ENCODE measurements at places on chromosomes 7 and 10.
A peak's percentile ranks its signal among the peaks of the same experiment; 100 is the strongest.

GRCh38 chr7:82044497-82045080 is 274.7 kb upstream of the HGF start:
- no peak for DNase-seq

DNA sequence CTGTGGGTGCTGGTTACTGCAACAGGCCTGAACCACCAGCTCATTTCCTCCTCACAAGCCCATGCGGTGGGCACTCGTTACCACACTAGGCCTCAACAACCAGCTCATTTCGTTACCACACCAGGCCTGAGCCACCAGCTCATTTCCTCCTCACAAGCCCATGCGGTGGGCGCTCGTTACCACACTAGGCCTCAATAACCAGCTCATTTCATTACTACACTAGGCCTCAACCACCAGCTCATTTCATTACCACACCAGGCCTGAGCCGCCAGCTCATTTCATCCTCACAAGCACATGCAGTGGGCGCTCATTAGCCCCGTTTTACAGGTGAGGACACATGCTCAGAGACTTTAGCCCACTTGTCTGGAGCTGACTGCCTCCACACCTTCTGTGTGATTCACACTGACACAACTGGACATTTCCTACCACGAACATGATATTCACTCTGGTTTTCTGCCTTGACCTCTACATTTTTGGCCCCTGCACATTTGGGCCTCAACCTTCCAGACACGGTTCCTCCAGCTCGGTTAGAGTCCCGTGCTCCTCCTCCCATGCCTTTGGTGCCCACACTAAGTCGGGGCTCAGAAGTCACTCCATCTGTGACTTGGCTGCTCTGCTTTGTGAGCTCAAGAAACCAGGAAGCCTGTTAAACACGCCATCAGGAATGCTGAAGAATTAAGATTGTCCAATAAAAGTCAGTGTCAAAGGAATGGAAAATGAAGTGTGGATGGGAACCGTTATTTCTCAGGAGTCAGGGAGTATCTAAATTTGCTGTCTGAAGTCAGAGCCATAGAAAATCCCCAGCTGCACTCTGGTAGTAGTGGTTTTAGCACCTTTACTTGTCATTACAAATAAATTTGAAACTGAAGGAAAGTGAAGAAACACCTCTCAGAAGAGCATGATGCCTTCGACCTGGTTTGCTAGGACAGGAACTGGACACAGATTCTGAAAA is 55.8 kb upstream of the LANCL2 start:
- no peak for DNase-seq

- no peak for DNase-seq
Observed at GRCh38 chr7:123629281-123629680, 26.4 kb upstream of the LMOD2 start.

DNA sequence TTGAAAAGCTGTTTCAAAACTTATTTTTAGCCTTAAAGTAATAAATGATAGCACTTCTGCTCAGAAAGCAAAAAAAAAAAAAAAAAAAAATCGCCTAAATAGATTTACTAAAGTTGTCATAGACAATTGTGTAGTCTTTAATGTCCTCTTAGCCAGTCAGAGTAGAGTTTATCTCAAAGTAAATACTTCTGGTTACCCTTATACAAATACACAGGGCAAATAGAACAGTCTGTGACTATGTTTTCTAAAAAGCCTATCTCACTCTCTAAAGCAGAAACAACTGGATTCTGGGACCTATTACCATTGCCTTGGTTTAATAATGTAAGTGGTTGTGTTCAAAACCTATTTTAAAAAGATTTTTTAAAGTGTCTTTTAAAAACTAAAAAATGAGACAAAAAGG is 156.2 kb upstream of the THSD7A start:
- no peak for DNase-seq

- DNase-seq: no peak
Observed at GRCh38 chr7:157405914-157406810, 69.4 kb downstream of the DNAJB6 start.

DNA sequence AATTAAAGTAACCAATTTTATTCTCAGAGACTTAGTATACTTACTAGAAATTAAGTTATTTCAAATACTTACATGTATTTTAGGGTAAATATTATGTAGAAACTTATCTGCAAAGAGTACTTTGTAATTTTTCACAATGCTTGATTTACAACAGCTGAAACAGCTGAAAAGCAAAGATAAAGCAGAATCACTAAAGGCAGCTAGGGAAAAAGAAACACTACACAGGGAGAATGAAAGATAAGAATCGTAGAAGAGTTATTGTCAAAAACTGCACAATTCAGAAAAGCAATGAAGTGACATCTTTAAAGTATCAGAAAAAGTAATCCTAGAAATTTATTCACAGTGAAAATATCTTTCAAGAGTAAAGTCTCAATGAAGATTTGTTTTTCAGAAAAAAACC is 69.7 kb upstream of the ZNF804B start:
- DNase-seq: no peak

GRCh38 chr10:30973737-30974136 is 57.9 kb downstream of the ZNF438 start:
- no peak for DNase-seq

DNA sequence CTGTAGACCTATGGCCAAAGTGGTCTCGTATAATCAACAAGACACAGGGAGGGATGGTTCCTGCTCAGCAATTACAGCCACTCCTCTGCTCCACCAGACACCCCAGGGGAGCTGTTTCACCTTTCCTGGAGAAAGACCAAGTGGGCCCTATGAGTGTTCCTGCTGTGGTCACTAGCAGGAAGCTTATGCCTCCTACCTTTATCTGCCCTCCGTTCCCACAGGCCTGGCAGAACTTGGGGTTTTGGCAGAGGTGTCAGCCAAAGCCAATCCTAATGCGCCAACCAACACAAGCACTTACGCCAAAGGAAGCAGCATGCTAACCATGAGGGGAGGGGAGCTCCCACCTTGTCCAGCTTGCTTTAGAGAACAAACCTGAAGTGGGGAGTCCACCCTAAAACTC is 31.2 kb downstream of the XPNPEP1 start:
- DNase-seq: no peak

DNA sequence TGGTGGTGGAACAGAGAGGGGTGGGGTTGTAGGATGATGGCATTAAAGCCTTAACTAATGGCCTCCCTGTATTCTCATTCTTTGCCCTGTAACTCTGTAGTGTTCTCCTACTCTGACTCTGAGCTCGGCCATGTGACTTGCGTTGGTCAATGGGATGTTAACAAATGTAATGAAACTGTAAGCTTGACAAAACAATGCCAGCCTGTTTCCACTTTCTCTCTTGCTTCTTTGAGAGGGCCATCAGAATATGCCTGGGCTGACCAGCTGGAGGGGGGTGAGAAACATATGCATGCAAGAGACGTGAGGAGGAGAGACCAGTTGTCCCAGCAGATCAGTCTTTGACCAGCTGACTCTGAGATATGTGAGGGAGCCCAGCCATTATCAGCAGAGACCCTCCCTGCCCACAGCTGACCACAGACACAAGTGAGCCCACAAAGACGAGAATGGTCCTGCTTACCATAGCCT is 100.6 kb downstream of the ICA1 start:
- no peak for DNase-seq

GRCh38 chr7:69996121-69996520 is 397.8 kb downstream of the AUTS2 start:
- DNase-seq: no peak

GRCh38 chr7:112638675-112639400 is 151.4 kb downstream of the TMEM168 start:
- no peak for DNase-seq

GRCh38 chr7:76142861-76143260 is 58.8 kb upstream of the SRRM3 start:
- DNase-seq: no peak

GRCh38 chr10:78861529-78862327 is 207.0 kb upstream of the ZMIZ1 start:
- no peak for DNase-seq

DNA sequence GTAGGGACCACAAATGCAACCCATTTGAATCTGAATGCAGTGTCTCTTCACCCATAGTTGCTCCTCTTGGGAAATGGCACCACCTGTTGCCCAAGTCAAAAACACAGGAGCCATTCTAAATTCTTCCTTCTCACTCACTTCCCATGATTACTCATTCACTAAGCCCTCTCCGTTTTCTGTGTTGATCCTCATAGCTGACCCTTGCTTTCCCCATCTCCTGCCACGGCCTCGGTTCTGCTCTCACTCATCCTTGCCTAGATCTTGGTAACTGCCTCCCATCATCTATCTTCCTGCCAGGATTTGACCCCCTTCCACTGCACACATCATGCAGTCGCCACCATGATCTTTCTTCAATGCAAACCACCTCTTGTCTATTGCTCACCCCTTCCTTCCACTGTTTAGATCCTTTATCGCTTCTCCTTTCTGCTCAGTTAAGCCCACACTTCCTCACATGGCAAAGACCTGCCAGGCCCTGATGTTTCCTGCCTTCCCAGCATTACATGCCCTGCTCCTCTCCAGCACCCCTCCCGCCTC is 19.0 kb upstream of the CPN1 start:
- no peak for DNase-seq

GRCh38 chr10:114902151-114902550 is 35.8 kb upstream of the TRUB1 start:
- no peak for DNase-seq

- DNase-seq: peak; percentile 56
Observed at GRCh38 chr7:151520419-151521261, 945 bp upstream of the RHEB start.

- peak; percentile 12 for DNase-seq
Observed at GRCh38 chr10:24858288-24859270, 93.8 kb downstream of the PRTFDC1 start.

- DNase-seq: no peak
Observed at GRCh38 chr10:130371666-130372065, 235.5 kb downstream of the GLRX3 start.

- no peak for DNase-seq
Observed at GRCh38 chr7:116439841-116440549, 59.5 kb upstream of the CAV2 start.

DNA sequence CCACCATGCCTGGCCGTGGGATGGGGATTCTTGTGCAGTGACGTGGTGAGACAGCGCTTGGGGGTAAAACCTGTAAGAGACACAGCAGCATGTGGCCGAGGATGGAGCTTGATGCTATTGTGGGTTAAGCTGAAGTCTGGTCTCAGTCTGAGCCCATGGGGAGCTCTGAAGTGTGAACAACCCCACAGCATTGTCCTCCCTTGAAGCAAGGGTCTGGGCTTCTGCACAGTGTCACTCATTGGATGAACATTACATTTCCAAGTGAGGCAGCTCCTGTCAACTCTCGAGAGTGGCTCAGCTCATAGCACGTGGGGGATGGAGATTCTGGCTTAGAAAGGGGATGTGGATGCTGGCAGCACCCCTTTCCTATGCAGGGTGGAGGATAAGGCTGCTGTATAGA is 32.2 kb upstream of the ZNF438 start:
- DNase-seq: no peak

- DNase-seq: no peak
Observed at GRCh38 chr7:156751319-156751718, 110.7 kb downstream of the RNF32 start.

DNA sequence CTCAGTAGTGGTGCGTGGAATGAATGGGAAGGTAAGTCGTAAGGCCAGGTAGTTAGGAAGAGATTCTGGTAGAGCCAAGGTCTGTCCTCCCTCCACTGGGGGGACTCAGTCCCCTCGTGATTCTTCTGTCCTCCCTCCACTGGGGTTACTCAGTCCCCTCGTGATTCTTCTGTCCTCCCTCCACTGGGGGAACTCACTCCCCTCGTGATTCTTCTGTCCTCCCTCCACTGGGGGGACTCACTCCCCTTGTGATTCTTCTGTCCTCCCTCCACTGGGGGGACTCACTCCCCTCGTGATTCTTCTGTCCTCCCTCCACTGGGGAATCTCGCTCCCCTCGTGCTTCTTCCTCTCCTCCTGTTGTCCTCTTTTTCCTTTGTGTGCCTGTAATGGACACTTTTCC is 125.1 kb downstream of the CELF2 start:
- DNase-seq: no peak

- peak; percentile 60 for DNase-seq
Observed at GRCh38 chr10:33336582-33337325, 2.3 kb upstream of the NRP1 start.

DNA sequence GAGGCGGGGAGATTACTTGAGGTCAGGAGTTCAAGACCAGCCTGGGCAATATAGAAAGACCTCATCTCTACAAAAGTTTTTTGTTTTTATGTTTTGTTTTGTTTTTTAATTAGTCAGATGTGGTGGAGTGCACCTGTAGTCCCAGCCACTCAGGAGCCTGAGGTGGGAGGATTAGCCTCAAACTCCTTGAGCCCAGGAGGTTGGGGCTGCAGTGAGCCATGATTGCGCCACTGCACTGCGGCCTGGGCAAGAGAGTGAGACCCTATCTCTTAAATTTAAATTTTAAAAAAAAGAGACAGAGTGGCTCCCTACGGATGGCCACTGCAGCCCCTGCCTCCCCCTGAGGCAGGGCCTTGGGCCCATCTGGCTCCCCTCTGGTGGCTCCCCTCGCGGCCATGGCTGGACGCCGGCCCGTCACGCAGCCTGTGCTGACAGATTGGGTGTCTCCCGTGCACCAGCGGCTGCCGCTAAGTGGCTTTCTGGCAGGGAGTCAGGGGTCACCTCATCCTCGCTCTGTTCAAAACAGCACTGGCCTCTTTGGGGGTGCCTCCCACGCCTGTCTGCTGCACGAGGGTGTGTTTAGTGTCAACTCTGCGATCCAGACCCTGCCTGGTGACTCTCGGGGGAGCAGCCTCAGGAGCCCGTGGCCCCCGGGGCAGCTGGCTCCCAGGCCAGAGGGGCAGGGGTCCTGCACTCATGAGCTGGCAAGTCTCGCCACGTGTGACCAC is 44.4 kb upstream of the ELN start:
- DNase-seq: no peak

GRCh38 chr7:33711231-33712019 is 193.9 kb upstream of the BMPER start:
- DNase-seq: no peak

DNA sequence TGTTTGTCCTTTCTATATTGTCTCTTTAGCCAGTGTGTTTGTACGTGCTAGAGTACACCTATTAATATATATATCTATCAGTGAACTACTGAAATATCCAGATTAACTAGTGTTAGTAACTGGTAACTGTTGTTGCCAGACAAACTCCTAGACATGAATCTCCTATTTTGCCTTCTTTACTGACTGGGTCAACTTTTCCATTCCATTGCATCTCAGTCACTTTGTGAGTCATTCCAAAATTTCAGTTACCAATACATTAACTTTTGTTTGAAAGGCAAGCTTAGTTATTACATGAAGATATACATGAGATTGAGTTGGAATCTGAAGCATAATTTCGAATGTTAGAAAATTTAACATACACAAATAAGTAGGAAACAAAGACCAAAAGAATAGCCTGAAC is 51.4 kb downstream of the BTAF1 start:
- DNase-seq: no peak

GRCh38 chr7:155122831-155123230 is 52.7 kb downstream of the HTR5A start:
- DNase-seq: no peak

- peak; percentile 8 for DNase-seq
Observed at GRCh38 chr7:98209166-98209920, 1.9 kb upstream of the BHLHA15 start.

DNA sequence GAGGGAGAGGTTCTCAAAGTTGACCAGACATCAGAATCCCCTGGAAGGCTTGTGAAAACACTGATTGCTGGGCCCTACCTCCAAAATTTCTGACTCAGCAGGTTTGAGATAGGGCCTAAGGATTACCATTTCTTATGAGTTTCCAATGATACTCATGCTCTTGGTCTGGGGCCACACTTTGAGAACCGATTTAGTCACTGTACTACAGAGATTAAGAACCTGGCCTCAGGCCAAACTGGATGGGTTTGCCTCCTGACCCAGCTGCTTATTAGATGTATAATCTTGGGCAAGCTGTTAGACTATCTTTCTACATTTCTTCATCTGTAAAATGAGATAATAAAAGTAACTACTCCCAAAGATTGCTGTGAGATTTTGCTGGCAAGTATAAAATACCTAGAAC is 77.1 kb upstream of the SCIN start:
- no peak for DNase-seq

Measured in WTC11 (cell line).